ENCODE measurements at places on chromosomes 2 and 18.
A peak's percentile ranks its signal among the peaks of the same experiment; 100 is the strongest.

DNA sequence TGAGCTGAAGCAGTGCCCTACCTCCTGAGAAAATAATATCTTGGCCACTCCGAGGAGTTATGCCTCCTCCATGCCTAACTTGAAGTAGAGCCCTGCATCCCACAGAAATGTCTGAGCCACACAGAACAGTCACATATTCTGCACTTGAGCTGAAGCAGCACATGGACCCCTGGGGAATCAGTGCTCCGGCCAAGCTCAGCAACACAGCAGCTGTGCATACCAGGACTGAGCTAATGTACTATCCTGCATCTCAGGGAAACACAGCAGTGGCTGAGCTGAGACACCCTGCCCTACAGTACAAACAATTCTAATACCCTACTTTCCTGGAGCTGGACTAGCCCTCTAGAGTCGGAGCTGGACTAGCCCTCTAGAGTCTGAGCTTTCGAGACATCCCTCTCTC lies 166.9 kb downstream of the ZNF516 start:
- no peak for DNase-seq

DNA sequence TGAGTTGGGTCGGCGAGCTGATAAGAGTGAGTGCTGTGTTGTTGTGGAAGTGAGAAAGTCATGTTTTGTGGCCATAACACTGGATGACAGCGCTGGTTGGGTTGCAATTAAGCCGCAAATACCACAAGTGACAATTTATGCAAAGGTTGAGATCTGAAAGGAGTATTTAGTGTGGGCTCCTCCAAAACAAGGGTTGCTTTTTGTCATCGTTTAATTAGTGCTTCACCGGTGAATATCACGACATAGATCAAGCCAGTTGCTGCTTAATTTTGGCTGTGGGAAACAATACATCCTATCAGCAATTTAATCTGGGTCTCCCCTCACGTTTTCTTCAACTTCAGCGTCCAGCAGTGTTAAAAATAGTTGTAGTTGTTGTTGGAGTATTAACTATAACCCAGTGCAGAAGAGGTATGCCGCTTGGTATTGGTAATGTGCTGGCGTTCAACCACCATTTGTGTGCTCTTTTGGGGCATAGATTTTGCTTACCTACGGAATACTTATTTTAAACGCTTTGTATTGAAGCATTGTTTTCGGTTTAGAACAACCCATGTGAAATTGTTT lies 662 bp downstream of the ACVR2A start:
- DNase-seq, result no peak

- DNase-seq, result no peak
These were observed 15.6 kb downstream of the BAZ2B start for GRCh38 chr2:159600752-159601151.

GRCh38 chr2:203722411-203722810 lies 16.0 kb downstream of the CD28 start:
- no peak for DNase-seq

DNA sequence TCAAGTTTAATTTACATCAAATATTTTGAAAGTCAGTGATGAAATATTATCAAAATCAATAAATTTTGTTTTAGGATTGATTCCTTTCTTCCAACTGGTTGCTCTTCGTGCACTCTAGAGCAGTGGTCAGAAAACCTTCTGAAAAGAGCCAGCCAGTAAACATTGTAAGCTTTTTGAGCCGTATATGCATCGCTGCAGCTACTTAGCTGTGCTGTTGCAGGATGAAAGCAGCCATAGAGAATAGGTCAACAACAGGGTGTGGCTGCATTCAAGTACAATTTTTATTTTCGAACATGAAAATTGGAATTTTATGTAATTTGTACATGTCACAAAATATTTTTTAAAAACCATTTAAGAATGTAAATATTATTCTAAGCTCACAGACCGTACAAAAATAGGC lies 94.9 kb downstream of the MGAT5 start:
- DNase-seq, result no peak

DNA sequence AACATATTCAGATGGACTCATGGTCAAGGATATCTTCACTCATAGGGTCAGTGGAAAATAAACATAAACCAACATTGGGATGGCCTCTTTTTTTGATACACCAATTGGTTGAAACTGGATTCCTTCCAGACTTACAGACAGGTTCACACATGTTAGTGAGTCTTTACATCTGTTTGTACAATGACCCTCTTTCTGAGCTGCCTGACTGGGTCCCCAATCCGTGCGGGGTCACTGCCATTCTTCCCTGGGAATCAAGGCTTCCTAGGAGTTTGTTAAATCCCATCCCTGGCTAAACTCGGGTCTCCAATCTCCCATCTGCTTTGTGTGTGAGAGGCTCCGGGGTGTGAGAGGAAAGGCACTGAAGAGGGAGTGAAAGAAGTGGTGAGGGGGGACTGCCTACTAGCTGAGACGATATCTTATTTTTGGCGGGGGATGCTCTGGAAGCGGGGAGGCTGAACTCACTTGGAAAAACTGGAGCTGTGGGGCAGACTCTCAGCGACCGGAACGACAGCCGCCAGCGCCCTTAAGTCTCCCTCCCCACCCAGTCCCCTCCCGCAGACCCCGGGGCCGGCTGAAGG lies 487 bp downstream of the STARD6 start:
- no peak for DNase-seq

- DNase-seq, result no peak
These were observed 48.7 kb downstream of the DPP4 start for GRCh38 chr2:162025121-162025911.

- DNase-seq, result no peak
These were observed 5.5 kb downstream of the CEBPZOS start for GRCh38 chr2:37201766-37202165.

GRCh38 chr2:151260573-151261230 lies 961 bp downstream of the RBM43 start:
- DNase-seq, result no peak

- DNase-seq, result no peak
These were observed 117.1 kb upstream of the SP5 start for GRCh38 chr2:170598067-170598395.

DNA sequence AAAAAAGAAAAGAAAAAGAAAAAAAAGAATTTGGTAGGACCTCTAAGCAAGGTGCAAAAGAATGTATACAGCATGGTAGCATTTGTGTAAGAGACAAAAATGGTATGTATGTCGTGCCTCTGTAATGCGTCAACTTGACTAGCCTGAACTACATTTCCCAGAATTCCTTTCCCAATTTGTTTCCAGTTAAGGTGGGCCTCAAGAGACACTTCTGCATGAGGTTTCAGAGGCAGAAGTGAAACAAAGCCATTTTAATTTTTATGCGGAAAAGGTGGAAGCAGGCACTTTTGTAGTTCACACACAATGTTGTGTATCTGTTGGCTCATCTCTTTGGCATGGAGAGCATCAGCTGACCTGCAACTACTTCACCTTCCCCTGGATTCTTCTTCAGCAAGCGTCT lies 56.5 kb upstream of the PAPOLG start:
- DNase-seq, result no peak

GRCh38 chr2:152395103-152395502 lies 60.1 kb downstream of the FMNL2 start:
- no peak for DNase-seq

GRCh38 chr2:138298900-138299299 lies 202.7 kb upstream of the SPOPL start:
- DNase-seq, result no peak

- no peak for DNase-seq
These were observed 278.0 kb upstream of the KYNU start for GRCh38 chr2:142599504-142599903.

- DNase-seq, result no peak
These were observed 66.6 kb downstream of the CTIF start for GRCh38 chr18:48605408-48605845.

DNA sequence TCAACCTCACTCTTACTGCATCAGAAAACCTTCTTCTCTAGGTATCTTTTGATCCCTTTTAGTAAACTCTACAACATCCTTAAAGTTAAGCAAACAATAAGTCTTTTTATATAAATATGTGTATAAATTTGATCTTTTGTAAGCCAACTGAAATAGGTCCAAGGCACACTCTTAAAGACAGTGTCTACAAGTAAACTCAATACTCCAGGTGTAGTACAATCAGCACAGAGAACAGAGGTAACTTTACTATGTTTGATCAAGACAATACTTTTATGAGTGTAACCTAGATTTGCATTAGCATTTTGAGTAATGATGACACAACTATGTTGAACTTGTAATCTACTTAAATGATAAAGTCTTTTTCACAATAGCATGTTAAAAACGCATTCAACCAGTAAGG lies 593.1 kb upstream of the CHAC2 start:
- no peak for DNase-seq

DNA sequence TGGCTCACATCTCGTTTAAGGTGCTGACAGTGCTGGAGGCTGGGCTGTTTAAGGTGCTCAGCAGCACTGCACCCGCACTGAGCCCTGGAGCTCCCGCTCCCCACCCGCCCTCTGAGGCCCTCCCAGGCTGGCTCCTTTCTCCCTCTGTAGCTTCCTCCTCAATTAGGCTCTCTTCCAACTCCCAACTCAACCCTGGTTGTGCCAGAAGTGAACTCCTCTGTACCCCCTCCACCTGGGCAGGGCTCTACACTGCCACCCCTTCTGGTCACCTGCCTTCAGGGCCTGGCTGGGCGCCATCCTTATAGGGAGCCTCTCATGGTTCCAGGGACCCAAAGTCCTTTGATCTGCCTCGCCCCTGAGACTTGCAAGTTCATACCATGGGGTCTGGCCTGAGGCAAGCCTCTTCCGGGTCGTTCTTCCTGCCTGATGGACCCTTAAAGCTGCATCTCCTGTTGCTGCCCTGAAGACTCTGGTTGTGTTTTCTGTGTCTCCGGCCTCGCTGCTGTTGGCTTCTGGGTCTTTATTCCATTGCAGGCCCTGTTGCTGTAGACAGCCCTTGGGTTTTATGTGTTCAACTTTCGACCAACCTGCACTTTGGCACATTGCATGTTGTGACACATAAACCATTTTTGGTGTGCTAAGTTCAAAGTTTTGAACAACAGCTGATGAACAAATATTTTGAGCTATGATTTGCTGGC lies 199.6 kb downstream of the LDLRAD4 start:
- DNase-seq, result no peak

- DNase-seq, result peak; percentile 82
These were observed 132.9 kb downstream of the SOCS6 start for GRCh38 chr18:70421471-70422390.

GRCh38 chr2:139225961-139226360 lies 445.8 kb upstream of the NXPH2 start:
- DNase-seq, result no peak

DNA sequence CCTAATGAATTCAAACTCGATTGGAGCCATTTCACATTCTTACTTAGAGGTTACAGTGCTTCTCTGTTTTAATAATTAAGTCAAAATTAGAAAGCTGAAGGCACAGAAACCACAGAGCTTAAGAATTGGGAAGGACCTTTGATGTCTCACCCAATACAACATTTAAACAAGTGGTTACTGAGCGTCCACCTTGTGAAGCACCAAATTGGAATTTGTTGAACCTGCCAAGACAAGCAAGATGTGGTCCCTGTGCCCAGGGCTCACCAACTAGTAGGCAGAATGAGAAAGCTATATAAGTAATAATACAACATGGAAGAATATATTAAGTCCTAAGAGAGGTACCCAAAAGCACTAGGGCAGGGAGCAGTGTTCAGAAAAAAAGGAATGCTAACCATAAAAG lies 64.5 kb upstream of the NPAS2 start:
- DNase-seq, result no peak

DNA sequence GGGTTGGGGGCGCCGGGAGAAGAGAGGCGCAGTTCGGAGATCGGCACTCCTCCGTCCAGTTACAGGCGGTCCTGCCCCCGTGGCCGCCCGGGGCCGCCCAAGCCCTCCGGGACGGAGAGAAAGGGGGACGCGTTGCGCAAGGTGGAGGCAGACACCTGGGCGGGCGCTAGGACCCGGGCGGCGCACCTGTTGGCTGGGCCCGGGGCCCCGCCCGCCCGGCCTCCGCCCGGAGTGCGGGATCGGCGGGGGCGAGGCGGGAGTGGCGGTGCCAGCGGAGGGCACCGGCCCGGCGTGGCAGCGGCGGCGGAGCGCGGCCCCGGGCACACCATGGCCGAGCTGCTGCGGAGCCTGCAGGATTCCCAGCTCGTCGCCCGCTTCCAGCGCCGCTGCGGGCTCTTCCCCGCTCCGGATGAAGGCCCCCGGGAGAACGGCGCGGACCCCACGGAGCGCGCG lies at the start of gene SGPP2:
Gene SGPP2, plus strand, starts transcription at position 268 of the 453 bp plus-strand sequence. Its CDS starts 60 bp downstream, at position 328.
- DNase-seq, result no peak

- no peak for DNase-seq
These were observed 76.4 kb downstream of the TANC1 start for GRCh38 chr2:159044804-159045286.

- DNase-seq, result no peak
These were observed 1894.5 kb upstream of the CELF4 start for GRCh38 chr18:39460136-39460535.

DNA sequence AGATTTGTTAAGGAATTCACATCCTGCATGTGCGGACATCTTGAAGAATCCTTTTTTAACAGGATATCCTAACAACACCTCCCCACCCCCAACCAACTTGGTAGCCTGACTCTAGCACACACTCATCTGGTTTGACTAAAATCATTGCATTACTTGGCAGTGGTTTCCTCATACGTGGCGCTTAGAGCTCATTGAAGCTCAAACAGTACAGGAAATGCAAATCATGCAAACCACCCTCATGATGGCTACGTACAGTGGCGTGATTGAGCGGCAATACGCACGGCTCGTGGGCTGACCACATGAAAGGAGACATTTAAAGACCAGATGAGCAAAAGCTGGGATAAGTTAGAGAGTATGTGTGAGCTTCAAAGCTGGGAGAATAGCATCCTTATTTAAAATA lies 336.2 kb downstream of the ZEB2 start:
- no peak for DNase-seq

All from sciatic nerve (tissue), 2 donors.